ENCODE measurements at places on chromosomes 12 and 14.

- ATAC-seq: no peak
Measured at GRCh38 chr12:52585066-52585465, 11.4 kb upstream of the KRT74 start.

DNA sequence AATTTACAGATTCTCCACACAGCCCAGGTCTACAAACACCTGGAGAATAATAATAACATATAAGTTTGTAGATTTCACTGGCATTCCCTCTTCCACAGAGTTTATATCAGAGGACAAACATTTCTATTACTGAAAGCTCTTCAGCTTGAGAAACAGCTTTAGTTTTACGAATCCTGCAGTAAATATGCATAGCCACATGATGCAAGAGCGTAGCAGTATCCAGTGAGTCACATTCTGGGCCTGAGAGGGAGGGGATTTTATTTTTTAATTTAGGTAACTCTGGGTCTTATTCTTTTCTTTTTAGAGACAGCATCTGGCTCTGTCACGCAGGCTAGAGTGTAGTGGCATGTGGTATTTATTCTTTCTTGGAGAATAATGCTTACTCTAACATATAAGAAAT, 1002.8 kb downstream of the TRHDE start:
- ATAC-seq: no peak

DNA sequence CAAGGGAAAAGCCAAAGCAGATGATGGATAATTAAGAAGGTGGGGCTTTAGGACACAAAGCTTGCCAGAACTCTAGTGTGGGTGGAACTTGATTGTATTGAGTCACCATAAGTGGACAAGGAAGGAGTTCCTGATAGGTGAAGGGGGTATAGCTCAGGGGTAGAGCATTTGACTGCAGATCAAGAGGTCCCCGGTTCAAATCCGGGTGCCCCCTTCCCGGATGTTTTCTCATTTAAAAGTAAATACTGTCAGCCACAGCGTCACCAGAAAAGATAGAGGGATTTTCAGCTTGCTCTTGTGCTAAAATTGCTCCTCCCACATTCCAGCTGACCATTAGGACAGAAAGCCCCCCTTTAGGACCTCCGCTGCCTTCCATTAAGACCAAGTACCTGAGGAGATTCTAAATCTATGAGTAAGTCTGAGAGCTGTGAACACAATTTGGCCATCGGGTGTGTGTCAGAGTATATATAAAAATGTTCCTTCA, 36.6 kb downstream of the DCAF4 start:
- no peak for ATAC-seq

DNA sequence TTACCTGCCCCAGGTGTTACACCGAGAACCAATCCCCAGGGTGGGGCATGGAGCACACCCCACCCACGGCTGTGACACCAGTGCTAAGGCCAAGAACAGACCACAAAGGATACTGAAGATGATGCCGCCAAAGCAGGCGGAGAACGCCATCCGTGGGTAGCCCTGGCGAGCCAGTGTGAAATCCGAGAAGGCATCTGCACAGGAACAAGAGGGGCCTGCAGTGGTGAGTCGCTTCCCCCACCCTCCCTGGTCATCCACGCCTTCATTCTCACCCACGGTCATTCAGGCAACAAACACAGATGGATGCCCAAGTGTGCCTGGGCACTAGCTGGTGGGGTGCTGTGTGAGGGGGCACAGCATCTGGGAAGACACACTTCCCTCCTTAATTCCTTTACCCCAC, 28.5 kb downstream of the SLC8B1 start:
- no peak for ATAC-seq

- ATAC-seq: no peak
Measured at GRCh38 chr14:20608383-20609110, 17.4 kb upstream of the RNASE12 start.

DNA sequence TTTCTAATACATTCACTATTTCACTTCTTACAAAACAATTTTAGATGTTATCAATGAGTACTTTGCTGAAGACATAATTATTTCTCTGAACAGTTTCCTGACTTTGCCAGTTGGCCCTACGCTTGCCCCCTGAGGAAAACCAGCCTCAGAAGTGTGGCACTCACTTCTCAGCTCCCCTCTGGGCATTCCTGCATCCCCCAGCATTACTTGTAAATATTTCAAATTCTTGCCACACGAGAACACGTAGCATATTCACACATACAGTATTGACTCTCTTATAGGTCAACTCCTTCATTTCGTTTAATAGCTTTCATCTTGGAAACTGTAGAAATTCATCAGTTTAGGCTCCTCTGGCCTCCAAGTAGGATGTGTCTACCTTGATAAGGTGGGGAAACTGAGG, 65.2 kb downstream of the OTX2 start:
- no peak for ATAC-seq

DNA sequence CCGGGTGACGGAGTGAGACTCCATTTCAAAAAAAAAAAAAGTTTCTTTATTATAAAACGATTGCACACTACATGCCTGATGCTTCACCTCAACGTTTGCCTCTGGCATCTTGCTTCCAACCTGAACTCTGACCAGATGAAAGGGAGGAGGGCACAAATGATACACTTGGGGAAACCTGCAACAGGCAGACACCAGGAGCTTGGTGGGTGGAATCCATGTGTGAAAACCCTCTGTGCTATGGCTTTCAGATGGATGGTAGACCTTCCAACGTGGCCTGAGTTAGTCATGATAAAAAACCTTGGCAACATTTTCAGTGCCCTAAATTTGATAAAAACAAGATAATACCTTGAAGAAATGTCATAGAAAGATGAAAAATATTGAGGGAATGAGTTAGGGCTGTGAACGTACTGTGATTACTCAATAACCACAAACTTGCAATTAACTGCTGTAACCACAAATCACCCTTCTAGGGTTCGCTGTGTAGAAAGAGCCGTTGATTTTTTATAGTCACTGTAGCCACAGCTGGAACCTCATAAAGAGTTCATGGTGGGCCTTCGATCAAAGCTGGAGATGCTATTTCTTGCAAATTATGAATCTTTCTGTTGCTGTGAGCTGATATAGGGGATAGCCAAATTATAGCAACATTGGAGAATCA, 26.1 kb upstream of the GZMB start:
- peak; percentile 80 for ATAC-seq
